ENCODE measurements at places on chromosomes 1 and 21.

DNA sequence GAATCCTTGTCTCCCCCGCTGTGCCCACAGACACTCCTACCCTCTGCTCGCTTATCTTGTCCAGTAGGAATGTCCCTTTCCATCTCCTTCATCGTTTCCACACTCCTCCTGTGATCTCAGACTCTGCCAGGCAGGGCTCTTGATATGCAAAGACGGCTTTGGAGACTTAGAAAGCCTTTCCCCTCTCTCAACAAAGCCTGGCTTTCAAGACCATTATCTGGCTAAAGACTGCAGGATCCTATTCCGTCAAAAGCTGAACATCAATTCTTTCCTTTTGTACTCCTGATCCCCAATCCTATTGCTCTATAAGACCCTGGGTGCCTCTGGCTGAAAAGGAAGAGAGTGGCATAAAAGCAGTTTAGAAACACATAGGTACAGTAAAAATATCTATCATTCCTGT is 63.9 kb downstream of the SDC3 start:
- DNase-seq, result no peak

- DNase-seq, result peak; percentile 94
These were observed 178.7 kb upstream of the RUNX1 start for GRCh38 chr21:35227786-35228185.

GRCh38 chr1:38958967-38959366 is 17.3 kb upstream of the RHBDL2 start:
- no peak for DNase-seq

GRCh38 chr1:243258731-243259130 is 2.9 kb downstream of the SDCCAG8 start:
- DNase-seq, result no peak

DNA sequence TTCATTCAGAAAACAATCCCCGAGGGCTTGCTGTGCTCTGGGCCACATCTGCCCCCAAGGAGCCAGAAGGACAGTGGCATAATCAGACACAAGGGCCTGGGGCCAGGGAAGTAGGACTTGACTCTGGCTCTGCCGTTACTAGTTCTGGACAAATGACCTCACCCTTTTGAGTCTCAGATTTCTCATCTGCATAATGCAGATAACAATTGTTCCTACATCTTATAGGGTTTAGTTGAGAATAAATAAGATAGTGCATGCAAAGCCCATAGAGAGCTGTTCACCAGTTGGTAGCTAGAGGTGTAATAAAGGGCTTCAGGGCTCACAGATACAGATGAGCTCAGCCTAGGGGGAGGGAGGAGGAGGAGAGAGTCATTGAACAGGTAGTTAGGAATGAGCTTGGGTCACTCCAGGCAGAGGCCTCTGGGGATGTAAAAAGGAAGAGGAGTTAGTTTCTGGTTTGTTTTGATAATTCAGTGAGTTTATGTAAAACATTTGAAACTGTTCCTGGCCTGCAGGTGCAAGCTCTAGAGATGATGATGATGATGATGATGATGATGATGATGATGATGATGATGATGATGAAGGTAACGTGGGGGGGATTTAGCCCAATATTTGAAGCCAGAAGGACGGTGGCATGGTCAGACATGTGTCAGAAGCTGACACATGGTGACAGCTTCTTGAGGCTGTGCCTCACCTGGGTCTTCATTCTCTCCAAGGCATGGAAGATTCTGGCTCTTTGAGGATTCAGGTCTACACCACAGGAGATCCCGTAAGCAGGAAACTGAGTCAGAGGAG is 858 bp downstream of the LACTBL1 start:
- no peak for DNase-seq

DNA sequence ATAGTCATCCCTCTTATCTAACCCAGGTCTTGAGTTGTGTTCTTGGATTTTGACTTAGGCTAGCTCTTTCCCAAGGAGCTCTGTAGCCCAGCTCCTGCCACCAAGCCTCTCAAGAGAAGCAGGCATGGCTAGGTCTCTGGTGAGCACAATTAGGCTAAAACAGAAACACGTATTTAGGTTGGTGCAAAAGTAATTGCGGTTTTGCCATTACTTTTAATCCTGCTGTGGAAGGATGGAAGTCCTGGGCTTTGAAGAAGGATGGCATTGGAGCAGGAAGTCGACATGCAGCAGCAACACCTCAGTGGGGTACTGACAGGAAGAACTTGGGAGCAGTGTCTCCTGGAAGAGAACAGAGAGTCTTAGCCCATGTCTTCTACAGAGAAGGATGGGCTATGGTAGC is 80.0 kb upstream of the CCDC190 start:
- DNase-seq, result no peak

- peak; percentile 44 for DNase-seq
These were observed 7.8 kb upstream of the CHI3L2 start for GRCh38 chr1:111219557-111220286.

DNA sequence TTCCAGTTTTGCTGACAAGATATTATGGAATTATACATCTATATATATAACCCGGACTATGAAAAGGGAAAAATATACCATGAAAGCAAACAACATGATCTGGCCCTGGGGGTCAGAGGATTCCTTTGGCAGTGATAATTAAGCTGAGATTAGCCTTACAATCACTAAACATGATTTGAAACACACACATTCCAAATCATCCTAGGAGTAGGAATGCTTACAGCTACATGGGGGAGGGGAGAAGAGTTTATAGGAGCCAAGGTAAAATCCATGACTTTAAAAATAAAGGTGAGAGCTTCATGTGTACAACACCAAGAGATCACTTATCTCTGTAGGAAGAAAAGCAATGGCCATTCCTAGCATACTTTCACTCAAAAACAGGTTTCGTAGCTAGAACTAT is 57.6 kb downstream of the AKT3 start:
- DNase-seq, result no peak

- no peak for DNase-seq
These were observed 24.4 kb upstream of the PTPRF start for GRCh38 chr1:43506233-43506632.

GRCh38 chr1:202976633-202977032 is 9.6 kb upstream of the CYB5R1 start:
- DNase-seq, result no peak

DNA sequence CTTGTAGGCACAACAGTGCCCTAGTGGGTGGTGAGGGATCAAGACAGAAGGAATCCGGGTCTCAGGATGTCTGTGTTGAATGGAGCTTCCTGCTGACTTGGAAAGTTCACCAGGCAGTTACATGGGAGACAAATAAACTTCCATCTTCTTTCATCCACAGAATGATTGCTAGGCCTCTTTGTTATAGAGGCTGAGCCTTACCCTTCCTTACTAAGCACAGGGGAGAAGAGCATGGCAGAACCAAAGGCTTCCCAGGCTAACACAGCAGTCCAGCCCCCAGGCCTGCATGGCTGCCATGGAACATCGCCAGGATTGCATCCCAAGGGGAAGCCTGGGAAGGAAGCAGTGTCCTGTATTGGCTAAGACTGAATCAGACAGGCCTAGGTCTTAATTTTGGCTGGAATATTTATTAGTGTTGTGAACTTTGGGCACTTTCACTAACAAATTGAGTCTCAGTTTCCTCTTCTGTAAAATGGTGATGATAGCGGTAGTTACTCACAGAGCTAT is 18.7 kb downstream of the HEYL start:
- DNase-seq, result no peak

DNA sequence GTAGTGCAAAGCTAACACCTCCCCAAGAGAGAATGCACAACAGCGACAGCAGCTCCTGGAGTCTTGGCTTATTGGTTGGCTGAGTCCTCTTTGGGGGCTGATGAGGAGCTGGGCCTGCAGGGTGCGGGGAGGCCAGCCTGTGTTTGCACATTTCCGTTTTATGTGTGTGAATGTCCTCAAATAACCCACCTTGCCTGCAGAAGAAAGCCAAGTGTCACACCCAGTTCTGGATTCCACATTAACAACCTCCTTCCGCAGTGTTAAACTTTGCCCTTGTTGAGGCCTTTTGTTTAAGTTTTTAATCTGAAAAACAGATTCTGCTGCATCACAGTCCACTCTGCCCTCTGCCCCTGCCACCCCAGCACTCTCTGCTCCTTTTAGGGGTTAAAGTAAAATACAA is 274.5 kb downstream of the TM2D1 start:
- no peak for DNase-seq

DNA sequence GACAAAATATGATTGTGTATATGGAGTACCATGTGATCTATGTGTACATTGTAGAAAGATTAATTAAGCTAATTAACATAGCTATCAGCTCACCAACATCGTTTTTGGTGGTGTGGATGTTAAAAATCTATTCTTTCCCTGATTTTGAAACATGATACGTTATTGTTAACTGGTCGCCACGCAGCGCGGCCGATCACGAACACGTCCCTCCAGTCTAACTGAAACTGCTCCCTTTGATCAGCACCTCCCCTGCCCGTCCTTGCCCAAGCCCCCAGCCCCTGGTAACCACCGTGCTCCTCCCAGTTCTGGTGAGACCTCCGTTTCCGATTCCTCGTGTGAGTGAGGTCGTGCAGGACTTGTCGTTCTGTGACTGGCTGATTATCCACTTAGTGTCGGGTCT is 67.0 kb downstream of the AGPAT3 start:
- DNase-seq, result no peak

DNA sequence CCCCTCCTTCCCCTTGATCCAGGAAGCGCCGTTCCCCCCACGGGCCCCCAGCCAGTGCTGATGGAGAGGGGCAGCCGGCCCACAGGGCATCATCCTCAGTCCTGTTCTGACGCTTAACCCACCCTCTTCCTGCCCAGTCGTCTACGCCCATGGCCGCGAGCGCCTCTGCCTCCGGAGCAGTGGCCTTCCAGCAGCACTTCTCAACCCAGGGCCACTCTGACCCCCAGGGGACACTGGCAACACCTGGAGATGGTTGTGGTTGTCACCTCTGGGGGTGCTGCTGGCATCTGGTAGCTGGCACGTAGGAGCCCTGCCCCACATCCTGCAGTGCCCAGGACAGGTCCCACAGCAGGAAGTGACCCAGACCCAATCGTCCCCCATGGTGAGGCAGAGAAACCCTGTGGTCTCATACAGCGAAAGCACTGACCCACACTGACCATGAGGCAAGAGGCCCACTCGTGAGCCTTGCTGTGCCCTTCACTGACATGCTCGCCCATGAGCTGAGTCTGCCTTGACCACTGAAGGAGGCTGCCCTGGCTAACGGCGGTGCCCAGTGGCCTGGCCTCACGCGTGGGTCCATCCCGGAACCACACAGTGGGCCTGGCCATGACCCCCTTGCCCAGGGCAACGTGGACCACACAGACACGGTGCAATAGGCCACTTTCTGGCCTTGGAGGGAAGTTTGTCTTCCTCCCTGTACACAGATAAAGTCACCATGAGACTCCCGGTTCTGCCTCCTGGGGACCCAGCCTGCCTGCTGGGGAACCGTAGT is 96.8 kb upstream of the ARHGEF16 start:
- DNase-seq, result no peak

DNA sequence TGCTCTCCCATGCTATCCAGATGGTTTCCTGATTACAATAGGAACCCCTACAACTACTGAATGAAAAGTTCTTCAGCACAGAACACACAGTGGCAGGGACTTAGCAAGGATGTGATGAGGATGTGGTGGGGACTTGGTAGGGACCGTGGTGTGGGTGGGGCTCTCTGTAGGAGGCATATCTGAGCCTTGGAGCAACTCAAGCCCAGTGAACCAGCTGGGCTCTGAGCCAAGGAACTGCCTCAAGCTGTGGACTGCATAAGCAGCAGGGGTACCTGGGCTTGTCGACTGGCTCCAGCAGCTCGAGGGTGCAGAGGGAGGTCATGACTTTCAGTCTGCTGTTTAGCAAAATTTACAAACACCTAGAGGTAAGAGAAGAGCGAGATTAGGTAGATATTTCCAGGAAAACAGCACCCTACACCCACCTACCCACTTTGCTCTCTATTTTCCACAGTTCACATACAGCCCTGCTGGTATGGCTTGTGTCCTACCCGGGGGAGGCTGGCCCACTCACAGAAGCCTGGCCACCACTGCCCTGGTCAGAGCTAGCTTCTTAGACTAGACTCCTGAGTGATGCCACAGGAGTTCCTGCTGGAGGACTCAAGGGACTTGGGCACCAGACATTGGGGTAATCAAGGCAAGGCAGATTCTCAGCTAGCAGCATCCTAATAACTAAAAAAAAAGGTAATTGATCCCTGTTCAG is 86.8 kb upstream of the GCLM start:
- DNase-seq, result no peak

DNA sequence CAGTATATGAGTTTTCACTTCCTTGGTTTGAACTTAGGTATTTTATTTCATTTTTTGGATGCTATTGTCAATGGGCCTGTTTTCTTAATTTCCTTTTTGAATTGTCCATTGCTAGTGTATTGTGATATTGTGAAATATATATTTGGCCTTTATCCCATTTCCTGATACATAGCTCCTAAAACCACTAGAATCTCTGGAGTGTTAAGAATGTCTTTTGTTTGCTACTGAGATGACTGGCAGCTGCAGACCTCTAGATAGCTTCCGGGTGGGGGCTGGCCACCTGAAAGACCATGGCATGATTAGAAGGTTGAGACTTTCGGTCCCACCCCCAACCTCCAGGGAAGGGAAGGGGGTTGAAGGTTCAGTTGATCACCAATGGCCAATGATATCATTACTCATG is 245.4 kb downstream of the KCNJ6 start:
- no peak for DNase-seq

- DNase-seq, result no peak
These were observed 156.5 kb upstream of the ZNHIT6 start for GRCh38 chr1:85864727-85865126.

GRCh38 chr21:31967334-31967733 is 94.5 kb downstream of the HUNK start:
- DNase-seq, result no peak

DNA sequence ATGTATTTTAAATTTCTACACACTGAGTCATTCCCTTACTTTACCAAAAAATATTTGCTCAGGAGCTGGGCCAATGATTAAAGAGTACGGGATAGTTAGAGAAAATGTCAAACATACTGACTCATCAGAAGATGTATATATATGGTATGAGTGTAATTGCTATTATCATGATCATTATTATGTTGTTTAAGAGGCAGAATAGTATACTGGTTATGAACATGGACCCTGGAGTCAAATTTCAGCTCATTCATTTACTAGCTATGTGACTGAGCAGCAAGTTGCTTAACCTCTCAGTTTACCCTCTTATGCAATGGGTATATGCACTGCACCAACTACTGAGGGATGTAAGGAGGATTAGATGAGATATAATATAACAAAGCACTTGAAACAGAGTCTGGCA is 41.2 kb upstream of the USH2A start:
- DNase-seq, result no peak

DNA sequence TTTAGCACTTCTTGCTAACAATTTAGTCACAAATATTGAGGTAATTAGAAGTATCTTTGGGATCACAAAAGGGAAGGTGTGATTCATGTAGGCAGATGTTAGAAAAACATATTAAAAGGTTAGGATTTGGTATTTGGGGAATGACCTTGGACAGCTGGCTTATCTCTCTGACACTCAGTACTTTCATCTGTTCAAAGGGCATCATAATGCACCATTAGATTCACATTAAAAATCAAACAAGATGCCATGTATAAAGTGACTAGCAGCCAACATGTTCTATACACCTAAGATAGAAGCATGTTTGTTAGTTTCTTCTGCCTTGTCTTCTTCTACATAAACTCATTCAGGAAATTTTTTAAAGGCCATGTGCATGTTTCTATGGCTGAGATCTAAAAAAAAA is 56.5 kb upstream of the ESRRG start:
- DNase-seq, result no peak

Measured in MM.1S (cell line).